Activated CD4-positive, alpha-beta T cell treated with anti-CD3 and anti-CD28 coated beads for 36 hours (primary cell): ENCODE measurements at places on chromosomes 7 and 10. TPM values are rescaled to one million over a fixed set of nuclear protein-coding genes. Genes with fewer than 3 reads are reported as not detected.

KLF14 gene
- total RNA-seq, result not detected

FGFBP3 gene
- 1.5 TPM for total RNA-seq

DNA sequence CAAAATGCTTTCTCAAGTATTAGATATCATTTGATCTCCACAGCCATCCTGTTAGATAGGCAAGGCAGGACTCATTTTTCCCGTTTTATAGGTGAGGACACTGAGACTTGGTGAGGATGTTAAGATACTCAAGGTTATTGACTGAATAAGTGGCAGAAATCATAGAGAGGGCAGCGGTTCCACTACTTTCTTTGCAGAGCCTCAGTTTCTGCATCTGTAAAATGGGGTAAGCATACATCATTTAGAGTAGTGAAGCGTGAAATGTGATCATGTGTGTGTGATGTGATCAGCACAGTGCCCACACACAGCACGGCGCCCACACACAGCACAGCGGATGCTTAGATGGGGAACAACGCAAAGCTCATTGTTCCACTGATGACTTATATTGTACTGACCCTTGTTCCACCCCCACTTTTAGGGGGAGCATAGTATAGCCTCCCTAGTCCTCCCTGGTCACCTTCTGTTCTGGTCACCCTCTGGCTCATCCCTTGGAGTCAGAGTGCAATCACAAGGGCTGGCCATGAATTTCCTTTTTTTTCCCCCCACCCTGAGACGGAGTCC is 10.5 kb downstream of the UBTD1 start:
- no peak for DNase-seq

DNA sequence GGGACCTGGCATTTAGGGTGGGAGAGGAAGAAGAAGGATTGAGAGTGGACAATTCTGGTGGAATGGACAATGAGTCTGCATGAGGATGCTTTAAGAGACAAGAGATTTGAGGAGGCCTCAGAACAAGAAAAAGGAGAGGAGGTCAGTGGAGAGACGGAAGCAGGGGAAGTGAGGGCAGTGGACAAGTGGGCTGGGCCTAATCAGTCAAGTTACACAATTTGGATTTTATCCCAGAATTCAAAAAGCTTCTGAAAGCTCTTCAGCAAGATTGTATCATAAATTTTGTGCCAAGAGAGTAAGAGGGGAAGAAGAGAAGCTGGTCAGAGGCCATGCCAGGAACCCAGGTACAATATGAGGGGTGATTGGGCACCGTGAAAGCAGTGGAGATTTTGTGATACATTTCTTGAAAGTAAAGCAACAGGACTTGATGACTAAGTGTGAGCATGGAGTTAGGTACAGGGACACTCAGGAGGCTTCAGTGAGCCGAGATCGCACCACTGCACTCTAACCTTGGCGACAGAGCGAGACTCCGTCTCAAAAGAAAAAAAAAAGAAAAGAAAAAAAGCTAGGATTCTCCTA is 19.3 kb upstream of the TSPAN13 start:
- no peak for DNase-seq

- DNase-seq, result peak; percentile 75
Measured at GRCh38 chr7:1961701-1962276, 271.0 kb downstream of the MAD1L1 start.

DNA sequence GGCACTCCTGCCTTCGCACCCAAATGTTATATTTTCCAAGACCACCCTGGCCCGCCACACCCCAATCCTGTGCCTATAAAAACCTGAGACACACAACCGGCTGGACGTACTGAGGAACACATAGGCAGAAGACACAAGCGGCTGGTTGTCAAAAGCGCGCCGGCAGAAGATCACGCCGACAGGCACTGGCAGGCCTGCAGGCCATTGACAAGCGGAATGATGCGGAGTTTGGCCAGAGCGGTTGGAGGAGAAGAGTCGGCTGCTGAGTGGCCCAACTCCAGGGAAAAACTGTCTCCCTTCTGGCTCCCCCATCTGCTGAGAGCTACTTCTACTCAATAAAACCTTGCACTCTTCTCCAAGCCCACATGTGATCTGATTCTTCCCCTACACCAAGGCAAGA is 39.7 kb upstream of the SAMD8 start:
- DNase-seq, result no peak
